WTC11 (cell line): ENCODE measurements at places on chromosomes 4 and X.
A peak's percentile ranks its signal among the peaks of the same experiment; 100 is the strongest.

DNA sequence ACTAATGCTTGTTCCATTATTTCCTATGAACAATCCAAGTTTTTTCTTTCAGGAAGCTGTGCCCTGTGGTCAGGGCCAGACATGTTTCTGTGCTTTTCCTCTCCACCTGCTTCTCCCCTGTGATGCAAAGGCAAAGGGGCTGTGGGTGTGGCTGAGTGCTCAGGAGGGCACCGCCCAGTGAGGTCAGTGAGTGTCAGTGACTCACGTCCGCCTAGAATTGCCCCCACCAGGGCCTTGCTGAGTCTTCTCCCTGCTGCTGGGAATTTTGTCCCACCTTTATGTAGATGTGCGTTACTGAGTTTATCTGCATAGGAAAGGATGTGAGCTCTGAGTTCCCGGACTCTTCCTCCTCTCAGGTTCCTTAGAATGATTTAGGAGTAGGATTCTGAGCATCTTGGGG is 283.2 kb downstream of the DCHS2 start:
- DNase-seq, result peak; percentile 44

- DNase-seq, result no peak
Observed at GRCh38 chr4:53009824-53010223, 147.7 kb downstream of the RASL11B start.

- DNase-seq, result no peak
Observed at GRCh38 chr4:128516301-128516969, 228.8 kb upstream of the PGRMC2 start.

DNA sequence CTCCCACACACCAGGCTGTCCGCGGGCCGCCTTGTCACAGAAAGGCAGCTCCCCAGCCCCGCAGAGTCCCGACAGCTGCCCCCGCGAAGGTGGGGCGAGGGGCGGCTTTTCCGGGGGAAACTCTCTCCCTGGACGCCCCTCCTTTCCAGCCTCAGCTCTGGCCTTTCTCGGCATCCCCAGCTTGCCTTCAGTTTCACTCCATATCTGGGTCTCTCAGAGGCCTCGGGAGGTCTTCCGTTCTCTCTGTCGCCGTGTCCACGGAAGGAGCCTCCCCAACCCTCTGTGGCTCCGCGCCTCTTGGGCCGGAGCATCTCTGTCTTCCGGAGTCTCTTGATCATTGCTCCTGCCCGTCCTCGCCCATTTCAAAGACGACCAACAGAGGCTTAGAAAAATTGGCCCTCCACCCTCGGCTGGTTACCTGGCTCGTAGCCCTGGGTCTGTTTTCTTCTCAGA is 6.1 kb upstream of the MSX1 start:
- peak; percentile 13 for DNase-seq

DNA sequence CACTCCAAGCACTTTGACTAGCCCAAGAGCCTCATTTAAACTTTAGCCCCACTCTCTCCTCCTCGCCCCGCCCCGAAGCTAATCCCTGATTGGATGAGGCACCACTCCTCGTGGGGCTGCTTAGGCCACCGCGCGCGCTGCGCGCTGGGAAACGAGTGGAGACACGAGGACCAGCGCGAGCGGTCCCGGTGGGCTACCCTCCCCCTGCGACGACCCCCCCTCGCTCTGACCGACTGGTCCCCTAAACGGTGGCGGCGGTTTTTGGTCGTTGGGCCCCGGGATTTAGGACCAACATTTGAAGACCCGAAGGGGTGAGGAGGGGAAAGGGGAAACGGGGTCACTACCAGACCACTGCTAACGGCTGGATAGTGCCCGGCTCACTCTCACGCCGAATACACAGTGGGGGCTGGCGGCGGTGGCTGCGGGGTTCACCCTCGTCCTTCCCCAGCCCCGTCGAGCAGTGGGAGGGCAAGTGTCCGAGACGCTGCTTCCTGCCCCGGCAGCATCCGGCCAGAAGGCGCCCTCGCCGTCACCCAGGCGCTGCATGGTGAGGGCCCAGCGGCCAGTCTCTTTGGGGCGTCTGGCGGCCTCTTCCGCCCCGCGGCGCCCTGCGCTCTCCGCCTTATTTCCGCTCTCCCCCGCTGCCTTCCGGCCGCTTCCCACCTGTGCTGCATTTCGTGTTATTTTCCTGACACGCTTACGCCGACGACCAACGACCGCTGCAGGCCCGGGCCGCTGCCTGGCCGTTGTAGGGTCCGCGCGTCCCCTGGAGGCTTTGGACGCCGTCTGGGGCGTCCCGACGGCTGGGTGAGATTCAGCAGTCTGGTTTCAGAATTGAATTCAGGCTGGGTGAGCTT is at the start of gene RBM46:
RBM46 (plus strand) TSS at position 147 of the 857 bp plus-strand sequence. CDS start 15,481 bp downstream, outside the sequence.
- peak; percentile 39 for DNase-seq

DNA sequence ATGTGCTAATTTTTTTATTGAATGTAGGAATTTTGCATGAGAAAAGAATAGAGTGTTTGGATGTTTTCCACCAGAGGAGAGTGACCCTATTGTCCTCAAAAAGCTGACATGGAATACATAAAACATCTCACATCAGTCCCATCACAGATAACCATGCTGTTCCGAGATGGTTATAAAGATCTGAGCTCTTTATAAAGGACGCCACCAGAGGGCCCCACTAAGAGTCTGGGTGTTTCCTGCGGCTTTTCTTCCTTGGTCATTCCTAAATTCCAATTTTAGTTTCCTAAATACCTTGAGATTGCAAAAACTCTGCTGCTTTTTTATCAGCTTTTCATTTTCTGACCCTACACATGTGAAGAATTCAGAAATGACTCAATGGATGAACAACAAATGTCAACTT is 504.5 kb upstream of the FRG1 start:
- DNase-seq, result no peak

DNA sequence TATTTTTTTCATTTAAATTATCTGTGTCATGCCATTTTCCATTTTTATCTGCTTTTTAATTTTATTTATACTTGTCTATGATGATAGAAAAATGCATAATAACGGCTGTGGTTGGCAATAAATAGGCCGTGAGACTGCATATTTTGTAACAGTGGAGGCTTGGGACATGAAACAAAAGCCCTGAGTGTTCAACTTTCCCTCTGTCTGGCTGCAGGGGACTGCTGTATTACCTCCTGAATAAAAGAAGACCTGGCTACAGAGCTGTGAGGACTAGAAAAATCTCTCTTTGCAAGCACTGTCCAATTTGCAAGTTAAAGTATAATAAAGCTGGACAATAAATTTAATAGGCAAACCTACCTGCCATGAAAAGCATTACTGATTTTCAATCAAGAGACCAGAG is 82.1 kb downstream of the MAGEB10 start:
- DNase-seq, result no peak

- no peak for DNase-seq
Observed at GRCh38 chrX:150575419-150575814, 7.0 kb downstream of the MTM1 start.

DNA sequence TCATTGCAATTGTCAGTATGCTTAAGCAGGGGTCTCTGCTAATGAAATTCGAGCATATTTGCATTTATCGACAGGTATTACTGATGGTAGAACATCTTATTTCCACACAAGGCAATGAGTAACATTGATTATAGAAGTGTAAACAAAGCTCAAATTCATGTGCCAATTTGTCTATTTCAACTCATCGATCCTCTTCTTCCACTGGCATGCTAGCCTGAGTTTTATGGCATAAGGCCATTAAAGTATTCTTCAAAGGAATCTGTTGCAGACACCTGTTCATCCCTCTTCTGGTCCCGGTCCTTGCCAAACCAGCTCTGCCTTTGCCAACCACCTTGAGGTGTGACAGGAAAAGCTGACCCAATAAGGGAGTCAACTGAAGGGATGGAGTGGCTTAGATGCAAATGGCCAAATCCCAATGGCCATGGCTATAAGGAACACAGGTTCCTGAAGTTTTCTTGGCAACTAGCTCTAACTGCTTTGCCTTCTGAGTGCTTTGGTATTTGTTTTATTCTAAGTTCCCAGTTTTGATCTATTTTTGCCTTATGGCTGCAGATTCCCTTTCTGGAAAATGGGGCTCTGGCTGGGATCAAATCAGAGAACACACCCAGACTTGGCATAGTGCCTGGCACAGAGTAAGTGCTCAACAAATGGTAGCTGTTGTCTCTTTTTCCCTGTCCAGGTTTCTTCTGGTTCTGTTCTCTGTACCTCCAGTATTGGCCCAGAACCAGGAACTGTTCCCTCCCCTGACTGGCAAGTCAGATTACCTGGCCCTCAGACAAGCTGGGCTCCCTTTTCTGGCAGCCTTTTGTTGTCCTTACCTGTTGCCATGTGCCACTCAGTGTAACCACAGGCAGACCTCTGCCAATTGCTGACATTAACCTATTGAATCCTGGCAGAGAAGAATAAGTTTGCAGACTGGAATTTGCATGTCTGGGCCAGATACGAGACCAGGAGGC is 63.1 kb downstream of the RTL9 start:
- no peak for DNase-seq

GRCh38 chr4:128810331-128810870 is 901 bp downstream of the JADE1 start:
- no peak for DNase-seq

DNA sequence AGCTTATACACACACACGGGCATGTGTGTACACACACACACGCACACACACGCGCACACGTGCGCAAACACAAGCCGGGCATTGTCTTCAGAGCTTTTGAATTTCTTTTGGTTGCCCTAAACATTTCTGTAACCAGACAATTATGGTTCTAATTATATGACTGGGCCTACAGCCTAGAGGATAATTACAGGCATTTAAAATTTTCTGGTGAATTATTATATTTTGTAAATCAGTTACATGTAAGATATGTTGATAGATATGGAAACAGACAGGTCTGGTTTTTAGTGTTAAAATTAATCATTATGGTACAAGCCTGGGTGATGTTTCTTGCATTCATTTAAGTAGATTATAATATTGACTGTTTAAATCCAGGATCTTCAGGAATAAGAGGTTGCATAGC is 1120.5 kb downstream of the ADGRL3 start:
- DNase-seq, result no peak

GRCh38 chr4:92183825-92184224 is 119.9 kb upstream of the GRID2 start:
- no peak for DNase-seq

DNA sequence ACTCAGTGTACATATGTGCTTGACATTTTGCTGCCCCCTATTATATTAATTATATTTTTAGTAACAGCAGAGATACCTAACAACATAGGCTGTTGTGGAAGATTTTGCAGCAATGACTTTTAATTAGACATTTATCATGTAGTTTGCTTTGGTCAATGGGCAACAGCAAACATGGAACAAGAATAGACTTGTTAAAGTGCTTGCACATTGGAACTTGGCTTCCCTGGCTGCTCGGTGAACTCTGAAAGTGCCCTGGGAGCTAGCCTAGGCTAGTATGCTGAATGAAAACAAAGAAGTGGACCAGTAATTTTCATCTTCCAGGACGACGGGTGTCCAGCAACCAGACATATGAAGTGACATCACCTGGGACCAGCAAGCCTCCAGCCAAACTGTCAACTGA is 1157.1 kb downstream of the ARAP2 start:
- DNase-seq, result no peak

- no peak for DNase-seq
Observed at GRCh38 chr4:150546286-150546685, 35.7 kb upstream of the MAB21L2 start.

DNA sequence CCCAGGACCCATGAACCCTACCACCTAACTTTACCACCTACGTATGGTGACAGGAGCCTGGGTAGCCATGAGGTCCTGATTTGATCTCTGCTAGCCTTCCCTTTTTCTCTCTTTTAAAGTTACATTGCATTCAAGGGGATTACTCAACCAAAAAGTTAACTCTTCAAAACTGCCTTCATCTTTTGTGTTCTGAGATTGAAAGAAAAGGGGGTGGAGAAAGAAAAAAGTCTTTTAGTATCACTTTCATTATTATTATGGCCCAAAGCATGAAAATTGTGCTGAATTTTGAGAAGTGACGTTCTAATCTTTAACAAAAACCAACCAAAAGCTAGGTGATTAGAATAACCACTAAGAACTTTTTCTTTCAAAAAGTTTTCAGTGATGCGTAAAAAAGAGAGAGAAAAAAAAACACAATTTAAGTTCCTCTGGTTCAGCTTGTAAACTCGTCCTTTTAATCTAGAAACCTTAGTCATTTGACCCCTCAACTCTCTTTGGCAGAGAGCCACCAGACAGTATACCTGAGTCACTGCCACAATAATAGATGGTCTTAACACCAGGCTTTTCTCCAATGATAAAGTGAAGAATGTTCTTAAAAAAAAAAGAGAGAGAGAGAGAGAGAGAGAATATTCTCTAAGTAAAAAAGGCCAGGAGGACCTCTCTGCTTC is 347.4 kb upstream of the FGF13 start:
- no peak for DNase-seq

GRCh38 chr4:40563401-40563800 is 66.3 kb downstream of the RBM47 start:
- no peak for DNase-seq

- DNase-seq, result no peak
Observed at GRCh38 chrX:150680974-150681373, 12.2 kb upstream of the MTMR1 start.

- no peak for DNase-seq
Observed at GRCh38 chr4:87659247-87659931, 9.3 kb downstream of the DMP1 start.

DNA sequence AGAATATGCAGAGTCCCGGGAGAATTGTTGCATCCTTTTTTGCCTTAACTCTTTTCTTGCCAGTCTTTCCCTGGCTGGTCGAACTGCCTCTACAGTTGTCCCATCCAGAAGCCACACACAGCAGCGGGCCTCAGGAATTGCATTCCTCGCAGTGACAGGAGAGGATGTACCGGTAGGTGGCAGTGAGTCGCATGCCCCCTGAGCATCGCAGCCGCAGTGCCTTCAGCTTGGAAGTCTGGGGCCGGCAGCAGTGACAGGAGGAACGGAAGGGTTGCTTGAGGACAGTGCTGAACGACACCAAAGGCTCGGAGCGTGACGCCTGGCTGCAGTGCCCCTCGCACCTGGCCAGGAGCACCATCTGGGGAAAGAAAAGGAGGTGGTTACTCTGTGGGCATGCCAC is 23.5 kb downstream of the NDP start:
- peak; percentile 63 for DNase-seq

GRCh38 chrX:144006811-144007210 is 122.9 kb downstream of the UBE2NL start:
- DNase-seq, result no peak

- no peak for DNase-seq
Observed at GRCh38 chr4:52032005-52032404, 6.1 kb downstream of the SGCB start.
